ENCODE measurements at places on chromosomes 3 and 15.

DNA sequence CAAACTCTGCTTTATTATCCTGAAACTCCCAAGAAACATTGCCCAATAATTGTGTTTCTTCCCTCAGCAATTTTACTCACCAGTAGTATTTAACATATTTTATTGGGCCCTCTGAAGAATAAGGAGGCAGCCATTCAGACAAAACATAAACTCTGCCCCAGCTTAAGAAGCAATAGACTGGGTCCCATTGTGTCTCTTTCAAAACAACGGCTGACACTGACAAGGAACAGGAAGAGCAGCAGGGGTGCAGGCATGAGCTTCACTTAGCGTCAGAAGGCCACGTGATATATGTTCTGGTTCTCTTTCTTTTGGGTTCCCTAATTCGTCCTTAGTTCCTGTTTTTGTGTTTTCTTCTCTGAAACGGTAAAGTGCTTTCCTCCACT lies 242.3 kb downstream of the FHIT start:
- peak; percentile 3 for DNase-seq

DNA sequence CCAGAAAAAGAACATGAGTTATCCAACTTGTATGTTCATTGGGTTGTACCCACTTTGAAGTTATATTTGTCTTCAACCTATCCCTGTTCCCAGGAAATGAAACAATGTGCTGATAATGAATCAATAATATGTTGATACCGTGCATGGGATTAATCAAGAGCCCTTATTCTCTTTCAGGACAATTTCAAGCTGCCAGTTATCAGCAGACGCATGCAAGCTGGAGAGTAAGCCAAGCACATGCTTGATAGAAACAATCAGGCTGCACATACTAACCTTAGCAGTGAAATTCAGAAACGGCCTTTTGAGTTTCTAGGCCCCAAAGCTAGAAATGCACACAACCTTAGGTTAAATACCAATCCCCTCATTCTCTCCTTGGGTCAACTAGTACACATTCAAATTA lies 480.4 kb upstream of the AGTR1 start:
- no peak for DNase-seq

DNA sequence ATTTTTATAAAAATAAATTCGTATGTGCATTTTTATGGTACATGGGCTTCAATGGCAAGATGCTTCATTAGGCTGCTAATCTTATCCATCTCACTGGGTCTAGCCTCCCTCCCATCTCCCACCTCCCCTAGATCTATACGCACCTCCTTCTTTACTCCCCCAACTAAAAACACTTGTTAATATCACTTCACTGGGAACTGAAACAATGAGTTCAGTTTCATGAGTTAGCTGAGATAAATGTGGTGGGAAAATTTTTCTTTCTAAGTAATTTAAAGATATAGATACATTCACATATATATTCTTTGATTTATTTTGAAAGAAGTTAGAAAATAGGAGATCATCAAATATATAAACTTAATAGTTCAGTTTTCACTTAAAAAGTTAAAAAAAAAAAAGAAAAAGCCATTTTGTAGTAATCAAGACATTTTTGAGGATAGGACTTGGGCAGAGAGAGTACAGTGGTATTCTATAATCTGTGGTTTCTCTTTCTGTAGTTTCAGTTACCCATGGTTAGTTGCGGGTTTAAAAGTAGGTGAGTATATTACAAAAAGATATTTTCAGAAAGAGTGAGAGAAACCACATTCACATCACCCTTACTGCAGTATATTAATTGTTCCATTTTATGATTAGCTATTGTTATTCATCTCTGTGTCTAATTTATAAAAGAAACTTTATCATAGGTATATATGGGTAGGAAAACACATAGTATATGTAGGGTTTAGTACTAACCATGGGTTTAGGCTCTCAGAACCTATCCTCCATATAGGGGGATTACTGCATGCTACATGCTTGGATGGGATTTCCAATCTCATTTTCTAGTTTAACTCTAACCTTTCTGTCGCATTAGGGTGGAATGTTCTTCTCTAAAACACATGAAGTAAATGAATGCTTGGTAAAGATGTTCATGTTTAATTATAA lies 316.0 kb upstream of the CBLB start:
- no peak for DNase-seq

DNA sequence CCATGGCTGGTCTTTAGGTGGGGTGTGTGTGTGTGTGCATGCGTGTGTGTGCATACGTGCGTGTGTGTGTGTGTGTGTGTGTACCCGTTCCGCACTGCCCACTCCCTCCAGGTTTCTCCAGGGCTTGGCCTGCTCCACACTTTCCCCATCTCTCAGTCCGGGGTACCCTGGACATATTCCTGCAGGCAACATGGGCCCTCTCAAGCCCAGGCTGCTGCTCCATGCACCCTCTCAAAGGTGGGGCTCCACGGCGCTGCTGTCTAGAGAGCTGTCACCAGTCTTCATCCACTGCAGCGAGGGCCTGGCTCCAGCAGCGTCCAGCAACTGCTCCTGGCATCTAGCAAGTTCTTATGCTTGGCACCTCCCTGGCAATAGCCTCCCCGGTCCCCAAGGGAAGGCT lies 86.1 kb downstream of the ATP10A start:
- no peak for DNase-seq

DNA sequence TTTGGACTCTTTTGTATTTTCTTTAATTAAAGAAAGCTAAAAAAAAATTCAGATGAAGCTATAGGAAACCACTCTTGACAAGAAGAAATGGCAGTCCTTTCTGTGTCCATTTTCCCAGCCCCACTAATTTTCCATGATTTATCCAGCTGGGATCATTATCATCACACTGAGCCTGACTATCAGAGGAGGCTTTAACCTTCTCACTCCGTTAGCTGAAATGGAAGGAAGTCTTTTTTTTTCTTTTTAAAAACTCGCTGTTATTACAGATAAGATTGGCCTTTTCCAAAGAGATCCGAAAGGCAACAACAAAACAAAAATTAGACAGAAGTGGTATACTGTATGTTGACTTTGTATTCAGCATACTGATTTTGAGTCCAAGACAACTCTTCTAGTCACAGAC lies 366.2 kb upstream of the ROPN1 start:
- DNase-seq = no peak

DNA sequence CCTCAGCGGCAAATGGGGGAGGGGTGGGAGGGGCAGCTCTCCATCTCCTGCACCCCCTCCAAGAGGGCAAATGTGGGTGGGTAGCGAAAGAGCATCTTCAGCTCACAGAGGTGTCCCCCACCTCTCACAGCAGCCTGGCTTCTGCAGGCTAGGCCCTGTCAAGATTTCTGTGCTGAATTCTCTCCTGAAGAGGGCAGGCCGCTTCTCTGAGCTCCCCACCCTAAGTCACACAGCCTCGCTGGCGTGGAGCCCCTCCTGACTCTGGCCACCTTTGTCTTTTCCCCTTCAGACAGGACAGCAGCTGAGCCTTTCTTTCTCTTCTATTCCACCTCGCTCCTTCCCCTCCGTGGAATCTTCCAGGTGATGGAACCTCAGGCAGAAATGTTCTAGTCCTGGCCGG lies 26.3 kb upstream of the ADAMTS7 start:
- no peak for DNase-seq

- DNase-seq = no peak
These were observed 26.4 kb upstream of the DOCK3 start for GRCh38 chr3:50648313-50648712.

DNA sequence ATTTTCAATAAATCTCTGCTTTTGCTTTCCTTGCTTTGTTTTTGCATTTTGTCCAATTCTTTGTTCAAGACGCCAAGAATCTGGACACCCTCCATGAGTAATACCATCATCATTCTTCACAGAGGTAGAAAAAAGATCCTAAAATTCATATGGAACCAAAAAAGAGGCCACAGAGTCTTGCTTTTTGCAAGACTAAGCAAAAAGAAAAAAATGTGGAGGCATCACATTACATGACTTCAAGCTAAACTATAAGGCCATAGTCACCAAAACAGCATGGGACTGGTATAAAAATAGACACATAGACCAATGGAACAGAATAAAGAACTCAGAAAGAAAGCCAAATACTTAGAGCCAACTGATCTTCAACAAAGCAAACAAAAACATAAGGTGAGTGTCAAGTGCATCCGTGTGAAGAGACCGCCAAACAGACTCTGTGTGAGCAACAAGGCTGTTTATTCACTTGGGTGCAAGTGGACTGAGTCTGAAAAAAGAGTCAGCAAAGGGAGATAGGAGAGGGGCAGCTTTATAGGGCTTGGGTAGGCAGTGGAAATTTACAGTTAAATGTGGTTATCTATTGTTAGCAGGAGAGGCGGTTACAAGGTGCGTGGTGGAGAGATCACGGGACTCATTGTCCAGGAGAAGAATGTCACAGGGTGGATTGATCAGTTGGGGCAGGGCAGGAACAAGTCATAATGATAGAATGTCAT lies 10.9 kb downstream of the STRIT1 start:
- no peak for DNase-seq

GRCh38 chr3:181630853-181631252 lies 80.9 kb upstream of the SOX2 start:
- DNase-seq = no peak

DNA sequence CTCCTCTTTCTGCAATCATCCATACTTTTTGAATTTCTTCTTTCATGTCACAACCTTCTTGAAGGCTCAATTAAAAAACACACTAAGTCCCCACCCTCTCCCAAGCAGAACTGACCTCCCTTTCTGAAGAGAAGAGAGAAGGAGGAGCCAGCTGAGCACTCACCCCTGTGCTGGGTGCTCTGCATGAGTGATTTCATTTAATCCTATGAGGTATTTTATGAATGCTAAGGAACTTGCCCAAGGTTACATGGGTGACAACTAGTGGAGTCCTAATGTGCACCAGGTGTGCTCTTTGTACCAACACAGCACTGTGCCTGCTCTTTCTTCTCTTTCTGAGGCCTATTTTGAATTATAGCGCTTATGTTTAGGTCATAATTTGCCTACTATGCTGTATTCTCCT lies 135.6 kb downstream of the DUT start:
- DNase-seq = no peak

DNA sequence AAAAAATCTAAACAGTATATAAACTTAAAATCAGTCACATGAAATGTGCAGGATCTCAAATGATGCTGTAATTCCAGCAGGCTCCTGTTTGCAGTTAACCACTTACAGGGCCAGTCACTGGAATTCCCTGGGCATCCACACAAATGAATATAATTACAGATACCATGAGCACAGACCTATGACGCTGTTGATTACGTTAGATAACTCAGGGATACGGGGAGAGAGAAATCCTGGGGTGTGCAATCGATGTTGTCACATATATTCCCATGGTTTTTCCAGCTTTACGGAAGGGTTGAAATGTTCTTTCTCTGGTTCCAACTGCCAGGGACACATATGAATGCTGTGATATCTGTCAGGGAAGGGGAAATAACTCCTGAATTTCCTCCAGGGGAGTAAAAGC lies 100.8 kb downstream of the RORA start:
- no peak for DNase-seq

GRCh38 chr3:47932421-47932820 lies 83.8 kb downstream of the MAP4 start:
- no peak for DNase-seq

GRCh38 chr15:89469426-89470096 lies 26.8 kb downstream of the RHCG start:
- DNase-seq = no peak

DNA sequence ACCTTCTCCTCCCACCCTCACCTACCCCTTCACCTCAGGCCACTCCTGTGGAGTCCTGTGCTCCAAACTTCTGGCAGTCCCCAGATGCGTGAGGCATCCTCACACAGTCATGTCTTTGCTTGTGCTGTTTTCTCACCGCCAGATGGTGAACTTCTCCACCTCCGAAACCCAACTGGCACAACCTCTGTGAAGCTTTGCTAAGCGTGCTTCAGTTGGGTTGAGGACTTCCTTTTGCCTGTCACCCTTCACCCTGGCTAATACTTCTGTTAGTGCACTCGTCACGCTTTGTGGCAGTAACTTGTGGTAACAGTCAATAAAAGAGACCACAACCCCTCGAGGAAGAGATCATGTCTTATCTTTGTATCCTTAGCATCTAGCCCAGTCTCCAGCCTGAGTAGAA lies 42.0 kb upstream of the SKOR1 start:
- peak; percentile 49 for DNase-seq

GRCh38 chr3:197951392-197951990 lies 1.5 kb downstream of the RPL35A start:
- DNase-seq = no peak

DNA sequence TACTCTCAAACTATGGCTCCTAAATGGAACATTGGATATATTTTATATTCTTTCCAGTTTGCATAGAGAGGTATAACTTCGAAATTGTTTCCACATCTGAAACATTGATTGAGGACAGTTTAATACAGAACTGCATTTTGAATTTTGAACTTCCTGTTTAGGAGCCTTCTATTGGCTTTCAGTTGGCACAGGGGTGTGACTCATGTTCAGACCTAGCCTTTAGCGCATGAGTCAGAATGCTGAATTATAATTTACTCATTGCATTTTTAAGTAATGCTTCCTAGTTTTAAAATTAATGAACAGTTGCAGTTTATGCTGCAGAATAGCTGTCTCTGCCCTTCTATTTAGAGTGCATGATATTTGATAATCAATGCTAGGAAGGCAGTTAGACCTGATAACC lies 751.7 kb downstream of the CADM2 start:
- no peak for DNase-seq

GRCh38 chr3:186461141-186461540 lies 83.0 kb downstream of the CRYGS start:
- no peak for DNase-seq

DNA sequence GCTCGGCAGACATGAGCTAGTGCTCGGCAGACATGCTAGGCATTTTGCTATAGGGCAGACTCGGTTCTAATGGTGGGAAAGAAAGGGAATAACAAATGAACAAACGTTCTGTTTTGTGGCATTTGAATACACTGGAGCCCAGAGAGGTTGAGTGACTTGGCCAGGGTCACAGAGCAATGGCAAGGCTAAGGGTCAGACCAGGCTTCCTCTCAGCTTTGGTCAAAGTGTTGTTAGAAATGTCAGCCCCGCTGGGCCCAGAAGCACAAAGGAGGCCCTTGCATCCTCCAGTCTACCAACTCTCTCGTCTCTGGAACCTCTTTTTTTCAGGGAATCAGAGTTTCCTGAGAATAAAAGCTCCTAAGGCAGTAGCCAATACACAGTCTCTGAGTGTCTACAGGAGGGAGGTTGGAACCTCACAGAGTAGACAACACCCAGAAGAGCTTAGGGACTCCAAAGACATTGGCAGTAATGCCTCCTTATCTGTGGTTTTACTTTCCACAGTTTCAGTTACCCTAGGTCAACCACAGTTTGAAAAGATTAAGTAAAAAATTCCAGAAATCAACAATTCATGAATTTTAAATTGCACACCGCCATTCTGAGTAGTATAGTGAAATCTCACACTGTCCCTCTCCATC lies 47.3 kb downstream of the SSUH2 start:
- DNase-seq = no peak

- DNase-seq = no peak
These were observed 222.7 kb downstream of the TP63 start for GRCh38 chr3:189853906-189854305.

DNA sequence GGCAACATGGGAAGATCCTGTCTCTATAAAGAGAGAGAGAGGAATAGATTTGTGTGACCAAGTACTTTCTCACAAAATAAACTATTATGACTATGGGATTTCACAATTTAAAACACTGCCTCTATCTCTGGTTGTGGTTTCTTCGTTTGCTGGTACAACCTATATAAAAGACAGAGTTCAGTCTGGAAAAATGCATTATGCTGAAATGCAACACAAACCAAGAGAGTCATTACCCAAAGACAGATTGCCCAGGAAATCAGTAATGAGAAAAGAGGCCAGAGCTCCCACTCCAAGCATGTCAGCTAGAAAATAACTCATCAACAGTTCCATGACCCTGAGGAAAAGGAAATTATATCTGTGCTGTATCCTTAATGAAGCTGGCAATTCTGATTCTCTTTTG lies 23.2 kb downstream of the GPR176 start:
- DNase-seq = no peak
